ENCODE measurements at places on chromosomes 7 and 10.

DNA sequence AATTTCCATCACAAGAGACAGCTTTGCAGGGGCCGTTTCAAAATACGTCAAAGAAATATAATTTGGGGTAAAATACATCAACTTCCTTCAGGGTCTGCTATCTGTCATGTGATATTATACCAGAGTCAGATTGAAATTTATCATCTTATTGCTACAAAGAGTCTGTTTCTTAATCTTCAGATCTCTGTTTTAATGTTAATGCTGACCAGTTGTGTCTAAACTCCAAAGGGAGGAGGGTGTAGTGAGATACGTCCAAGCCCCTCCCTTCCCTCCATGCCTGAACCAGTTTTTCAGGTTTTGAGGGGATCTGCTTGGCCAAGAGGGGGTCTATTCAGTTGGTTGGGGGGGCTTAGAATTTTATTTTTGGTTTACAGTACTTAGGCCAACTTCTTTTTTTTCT, 891.6 kb downstream of the GRM8 start:
- no peak for DNase-seq

DNA sequence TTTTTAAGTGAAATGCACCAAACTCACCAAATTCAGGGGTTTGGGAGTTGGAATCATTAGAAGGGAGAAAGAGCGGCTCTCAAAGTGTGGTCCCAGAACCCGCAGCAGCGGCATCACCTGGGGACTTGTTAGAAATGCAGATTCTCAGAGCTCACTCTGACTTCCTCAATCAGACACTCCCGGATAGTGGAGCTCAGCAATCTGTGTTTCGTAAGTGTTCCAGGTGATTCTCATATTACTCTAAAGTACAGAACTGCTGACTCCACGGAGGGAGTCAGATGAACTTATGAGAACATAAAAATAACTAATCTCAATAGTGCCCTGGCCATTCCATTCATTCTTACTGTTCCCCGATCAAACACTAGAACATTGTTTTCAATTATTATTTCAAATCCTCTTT, 358.7 kb upstream of the MYO3A start:
- DNase-seq = no peak

GRCh38 chr10:72162978-72163377, 52.8 kb upstream of the ANAPC16 start:
- DNase-seq = no peak

GRCh38 chr10:59588791-59589190, 120.9 kb downstream of the SLC16A9 start:
- DNase-seq = no peak

GRCh38 chr7:73833251-73833919, 2.6 kb downstream of the CLDN4 start:
- DNase-seq = no peak

DNA sequence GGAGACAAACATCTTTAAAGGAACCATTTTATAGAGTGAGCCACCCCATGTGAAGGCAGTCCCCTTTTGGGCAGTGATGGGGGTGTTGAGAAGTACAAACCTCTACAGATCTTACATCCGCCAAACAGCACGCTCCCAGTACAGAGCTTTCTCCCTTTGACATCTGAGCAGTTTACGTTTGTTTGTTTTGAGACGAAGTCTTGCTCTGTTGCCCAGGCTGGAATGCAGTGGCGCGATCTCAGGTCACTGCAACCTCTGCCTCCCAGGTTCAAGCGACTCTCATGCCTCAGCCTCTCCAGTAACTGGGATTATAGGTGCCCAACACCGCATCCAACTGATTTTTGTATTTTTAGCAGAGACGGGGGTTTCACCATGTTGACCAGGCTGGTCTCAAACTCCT, 128.9 kb downstream of the CCDC3 start:
- DNase-seq = no peak

DNA sequence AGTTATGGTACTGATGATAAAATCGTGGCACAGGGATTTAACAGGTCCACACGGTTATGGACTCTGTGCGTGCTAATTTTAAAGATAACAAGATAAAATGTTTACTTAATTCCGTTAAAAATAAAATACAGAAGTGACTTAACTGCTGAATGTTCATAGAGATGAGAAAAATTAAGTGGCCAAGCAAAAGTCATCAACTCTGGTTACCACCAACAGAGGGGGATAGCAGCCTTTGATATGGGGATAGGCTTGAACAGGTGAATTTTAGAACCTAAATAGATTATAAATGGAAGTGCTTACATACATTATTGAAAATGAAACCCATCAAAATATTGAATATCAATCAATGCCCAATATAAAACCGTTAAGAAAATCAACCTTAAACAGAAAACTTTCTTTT, 245.0 kb downstream of the WDR37 start:
- no peak for DNase-seq

DNA sequence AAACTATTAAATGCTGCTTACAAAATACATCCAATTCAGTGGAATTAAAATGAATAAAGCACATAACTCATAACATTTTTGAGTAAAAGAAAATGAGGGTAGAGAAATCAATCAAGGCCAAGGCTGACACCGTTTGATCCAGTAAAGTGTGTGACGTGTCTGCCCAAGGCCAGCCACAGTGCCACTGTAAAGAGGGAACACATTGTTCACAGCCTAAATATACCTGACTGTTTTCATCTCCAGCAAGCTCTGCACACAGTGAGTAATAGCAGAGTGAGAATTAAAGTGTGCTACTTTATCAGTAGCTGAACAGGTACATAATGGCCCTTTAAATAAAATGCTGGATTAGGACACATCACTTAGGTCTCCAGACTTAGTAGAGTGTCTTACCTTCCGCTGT, 130.8 kb upstream of the DPP6 start:
- no peak for DNase-seq

GRCh38 chr7:70953796-70954195, 178.1 kb upstream of the GALNT17 start:
- DNase-seq = no peak

DNA sequence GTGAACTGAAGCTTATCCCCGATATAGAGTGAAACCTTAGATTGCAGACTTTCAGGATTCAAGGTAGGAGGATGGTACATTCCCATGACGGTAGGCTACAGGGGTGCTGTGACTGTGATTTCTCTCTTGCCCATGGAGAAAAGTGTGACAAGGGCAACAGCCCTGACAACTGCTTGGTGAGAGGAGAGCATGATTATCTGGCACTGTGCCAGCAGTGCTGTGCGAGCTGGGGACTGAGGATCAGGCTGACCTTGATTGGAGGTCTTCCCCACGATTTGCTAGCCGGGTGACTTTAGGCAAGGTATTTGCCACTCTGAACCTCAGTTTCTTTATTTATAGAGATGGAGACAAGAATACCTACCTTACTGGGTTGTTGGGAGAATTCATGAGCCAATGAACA, 229.5 kb downstream of the PTEN start:
- no peak for DNase-seq

DNA sequence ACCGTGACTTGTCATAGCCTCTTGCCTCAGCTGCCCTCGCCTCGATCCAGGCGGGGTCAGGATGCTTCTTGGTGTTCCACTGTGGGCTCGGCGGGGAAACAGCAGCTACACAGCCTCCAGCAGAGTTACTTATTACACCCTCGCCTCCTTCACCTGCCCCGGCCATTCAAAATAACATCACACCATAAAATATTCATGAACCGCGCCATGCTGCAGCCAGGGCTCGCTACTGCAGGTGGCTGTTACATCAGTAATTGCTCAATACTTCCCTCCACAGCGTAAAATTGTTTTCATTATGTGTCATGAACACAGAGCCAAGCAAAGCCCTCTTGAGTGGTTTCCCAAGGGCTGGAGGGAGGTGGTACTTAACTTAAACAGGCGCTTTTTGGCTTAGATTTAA, 241.5 kb upstream of the SP8 start:
- peak; percentile 56 for DNase-seq

GRCh38 chr7:131164025-131164925, 163.4 kb upstream of the MKLN1 start:
- no peak for DNase-seq

GRCh38 chr10:95964756-95965155, 57.0 kb downstream of the CC2D2B start:
- DNase-seq = no peak

- DNase-seq = no peak
These were observed 21.3 kb downstream of the MKX start for GRCh38 chr10:27724287-27724686.

DNA sequence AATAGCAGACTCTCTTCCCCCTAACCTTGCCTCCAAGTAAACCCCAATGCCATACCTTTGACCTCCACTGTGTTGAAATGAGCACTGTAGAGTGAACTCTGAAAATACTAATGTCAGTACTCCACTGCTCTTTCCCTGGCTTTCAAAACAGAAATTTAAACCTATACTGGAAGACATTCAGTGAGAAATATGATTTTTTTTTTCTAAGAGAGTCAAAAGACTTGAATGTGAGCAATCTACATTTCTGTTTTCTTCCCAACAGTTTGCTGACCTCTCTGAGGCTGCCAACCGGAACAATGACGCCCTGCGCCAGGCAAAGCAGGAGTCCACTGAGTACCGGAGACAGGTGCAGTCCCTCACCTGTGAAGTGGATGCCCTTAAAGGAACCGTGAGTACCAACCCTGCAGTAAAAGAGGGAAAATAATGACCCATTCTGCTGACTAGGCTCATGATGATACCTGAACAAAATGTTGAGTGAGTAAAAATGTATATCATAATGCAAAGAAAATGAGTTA, 6.4 kb downstream of the VIM start:
- DNase-seq = no peak

- DNase-seq = no peak
These were observed 53.2 kb downstream of the NPY start for GRCh38 chr7:24337180-24337579.

GRCh38 chr7:42167206-42167605, 69.8 kb downstream of the GLI3 start:
- DNase-seq = no peak

GRCh38 chr10:94088926-94089381, 95.2 kb downstream of the PLCE1 start:
- no peak for DNase-seq

DNA sequence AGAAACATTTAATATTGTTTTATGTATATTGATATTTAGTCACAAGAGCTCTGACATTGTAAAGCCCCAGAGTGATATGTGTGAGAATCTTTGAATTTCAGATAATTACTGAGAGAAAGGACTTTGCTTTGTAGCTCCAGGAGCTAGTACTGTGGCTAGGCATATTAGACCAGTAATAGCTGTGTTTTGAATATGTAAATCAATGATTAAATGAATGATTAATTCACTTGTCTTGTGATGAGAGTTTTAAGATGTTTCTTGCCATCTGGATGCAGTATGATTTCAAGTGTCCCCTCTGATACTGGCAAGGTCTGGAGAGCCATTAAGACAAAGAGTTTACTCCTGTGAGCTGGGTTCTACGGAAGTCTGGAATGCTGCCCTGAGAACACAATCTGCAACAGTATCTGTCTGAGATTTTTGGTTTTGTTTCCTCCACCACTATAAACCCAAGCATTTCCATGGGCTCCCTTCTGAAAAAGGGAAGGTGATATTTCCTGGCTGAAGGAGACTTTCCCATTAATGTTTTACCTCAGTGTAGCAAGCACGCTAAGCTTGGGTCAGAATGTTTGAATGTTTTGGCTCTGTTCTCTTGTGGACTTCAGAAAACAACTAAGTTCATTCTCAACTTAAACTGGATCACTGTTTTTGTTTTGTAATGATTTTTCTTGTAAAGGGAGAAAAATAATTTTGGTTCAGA, 61.3 kb upstream of the BICC1 start:
- DNase-seq = no peak

GRCh38 chr7:56157238-56157790, 41.1 kb upstream of the NUPR2 start:
- DNase-seq = no peak

DNA sequence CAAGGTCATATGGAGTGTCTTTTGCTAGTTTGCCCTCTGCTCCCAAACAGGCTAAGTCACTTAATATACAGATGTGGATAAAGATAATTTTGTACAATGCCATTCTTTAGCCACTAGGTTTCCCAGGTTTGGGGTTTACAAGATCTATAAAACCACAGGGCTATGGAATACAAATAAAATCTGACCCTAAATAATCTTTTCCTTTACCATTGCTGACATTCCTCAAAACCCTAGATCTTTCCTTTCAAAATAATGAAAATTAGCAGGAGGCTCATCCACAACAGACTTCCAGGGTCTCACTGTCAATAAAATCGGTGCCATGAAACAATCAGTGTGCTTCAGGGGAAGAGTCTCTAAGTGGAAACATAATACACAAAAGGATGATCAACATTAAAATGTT, 148.4 kb downstream of the CPEB3 start:
- DNase-seq = no peak

DNA sequence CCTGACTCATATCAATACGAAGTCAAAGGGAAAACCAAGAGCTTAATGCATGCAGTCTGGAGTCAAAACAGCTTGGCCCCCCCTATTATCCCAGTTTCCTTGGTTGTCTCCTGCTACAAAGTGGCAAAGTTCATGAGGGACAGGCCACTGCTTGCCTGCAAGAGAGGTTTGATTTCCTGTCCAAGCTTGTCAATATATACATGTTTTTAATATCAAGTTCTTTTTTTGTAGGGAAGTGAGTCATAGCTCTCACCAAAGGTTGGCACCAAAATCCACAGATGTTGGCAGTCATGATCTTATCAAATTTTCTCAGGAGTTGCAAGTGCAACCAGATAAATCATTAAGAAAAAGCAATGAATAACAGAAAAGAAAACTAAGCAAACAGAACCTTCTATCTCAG, 176.8 kb downstream of the COBL start:
- DNase-seq = no peak

DNA sequence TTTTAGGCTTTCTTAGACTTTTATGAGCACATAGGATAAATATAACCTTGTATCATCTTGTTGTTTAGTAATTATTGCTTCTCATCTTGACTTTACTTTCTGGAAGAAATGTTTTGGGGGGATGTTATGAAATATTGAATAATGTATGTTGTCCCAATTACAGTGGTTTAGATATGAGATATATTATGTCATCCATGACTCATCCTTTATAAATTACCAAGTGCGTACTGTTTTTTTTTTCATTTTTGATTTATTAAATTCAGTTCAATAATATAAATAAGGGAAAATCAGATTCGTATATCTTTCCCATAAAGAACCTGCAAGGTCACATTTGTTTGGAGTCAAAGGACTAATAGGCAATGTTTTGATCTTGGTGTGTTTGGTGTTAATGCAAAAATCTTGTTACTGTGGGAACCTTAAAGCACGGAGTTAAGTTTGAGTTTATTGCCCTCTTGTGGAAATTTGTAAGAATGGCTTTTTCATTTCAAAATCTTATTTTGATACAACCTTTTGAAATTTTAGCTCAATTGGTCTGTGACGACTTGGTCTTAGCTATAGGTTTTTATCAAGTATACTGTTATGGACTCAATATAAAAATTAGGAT, 108.6 kb downstream of the SRI start:
- peak; percentile 67 for DNase-seq

DNA sequence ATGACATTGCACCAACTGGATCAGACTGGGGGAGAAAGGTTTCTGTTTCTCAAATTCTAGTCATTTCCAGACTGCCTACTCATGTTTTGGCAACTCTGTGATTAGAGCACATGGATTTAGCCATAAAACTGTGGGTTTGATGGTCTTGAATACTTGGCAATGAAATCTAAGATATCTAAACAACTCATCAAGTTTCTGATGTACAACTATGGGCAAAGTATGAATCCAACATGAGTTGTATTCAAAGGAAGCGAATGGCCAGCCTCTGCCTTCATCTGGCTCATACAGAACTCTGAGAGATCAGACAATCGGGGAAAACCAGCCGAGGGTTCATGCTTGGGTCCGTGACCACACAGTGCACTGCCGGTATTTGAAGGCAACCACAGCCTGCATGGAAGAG, 144.3 kb downstream of the ADAM12 start:
- no peak for DNase-seq

All from NCI-H526 (cell line).